ENCODE measurements at places on chromosomes 4 and X.

GRCh38 chr4:99022566-99022965 is 27.0 kb downstream of the METAP1 start:
- no peak for DNase-seq

DNA sequence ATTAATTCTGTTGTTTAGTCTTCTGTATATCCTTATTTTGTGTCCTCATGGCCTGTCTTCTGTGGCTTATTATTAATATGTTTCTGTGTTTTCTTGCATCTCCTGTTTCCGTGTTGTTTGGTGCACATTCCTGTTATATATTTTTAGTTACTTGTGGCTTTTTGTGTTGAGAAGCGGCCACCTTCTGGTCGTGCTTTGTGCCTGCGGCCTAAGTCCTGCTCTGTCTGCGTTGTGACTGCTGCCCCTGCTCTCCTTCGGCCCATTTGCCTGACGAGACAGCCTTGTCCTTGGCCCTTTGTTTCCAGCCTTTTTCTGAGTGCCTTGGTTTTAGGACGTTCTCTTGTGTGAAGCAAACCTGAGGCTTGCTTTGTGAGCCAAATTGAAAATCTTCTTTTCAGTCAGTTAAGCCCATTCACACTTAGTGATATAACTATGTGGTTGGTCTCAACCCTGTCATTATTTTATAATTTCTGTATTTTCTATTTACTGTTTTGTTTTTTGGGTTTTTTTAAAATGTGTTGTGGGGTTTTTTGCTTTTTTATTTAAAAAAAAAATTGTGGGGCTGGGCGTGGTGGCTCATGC is 43.8 kb downstream of the TNIP2 start:
- DNase-seq = no peak

DNA sequence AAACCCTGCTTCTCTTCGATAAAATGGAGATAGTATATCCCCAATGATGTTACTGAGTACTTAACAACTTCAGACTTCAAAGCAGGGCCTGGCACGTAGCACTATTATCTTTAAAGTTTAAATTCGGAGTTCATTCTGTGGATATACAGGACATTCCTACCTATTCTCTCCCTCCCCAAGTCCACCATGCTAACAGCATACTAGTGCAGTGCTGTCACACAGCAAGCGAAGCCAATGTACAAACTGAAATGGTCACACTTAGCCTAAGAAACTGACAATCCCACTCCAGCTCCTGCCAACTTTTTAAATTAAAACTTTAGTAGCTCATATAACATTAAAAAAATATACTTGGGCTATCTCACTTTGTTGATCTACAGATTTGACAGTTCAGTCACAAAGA is 1.2 kb upstream of the DNAJB14 start:
- no peak for DNase-seq

DNA sequence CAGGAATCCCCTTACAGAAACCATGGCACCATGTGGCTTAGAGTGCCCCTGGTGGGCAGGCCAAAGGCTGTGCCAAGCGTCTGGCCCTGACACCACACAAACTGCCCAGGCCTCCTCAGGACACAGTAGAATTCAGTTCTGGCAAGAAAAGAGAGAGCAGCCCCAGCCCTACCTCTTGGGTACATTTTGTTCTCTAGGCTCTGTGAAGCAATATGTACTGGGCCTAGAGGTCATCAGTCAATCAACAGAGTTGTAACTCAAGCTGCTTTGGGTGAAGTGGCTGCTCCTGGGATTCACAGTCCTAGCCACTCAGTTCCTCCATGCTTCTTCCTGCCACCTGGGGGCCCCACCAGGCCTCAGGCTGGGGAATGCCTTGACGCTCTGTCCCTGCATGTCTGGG is 158.1 kb upstream of the MAMLD1 start:
- DNase-seq = no peak

GRCh38 chrX:125947501-125947900 is 218.6 kb downstream of the DCAF12L2 start:
- DNase-seq = no peak

- DNase-seq = no peak
Observed at GRCh38 chrX:41043674-41044345, 41.4 kb upstream of the USP9X start.

- DNase-seq = no peak
Observed at GRCh38 chr4:5461477-5461876, 246.9 kb downstream of the EVC2 start.

DNA sequence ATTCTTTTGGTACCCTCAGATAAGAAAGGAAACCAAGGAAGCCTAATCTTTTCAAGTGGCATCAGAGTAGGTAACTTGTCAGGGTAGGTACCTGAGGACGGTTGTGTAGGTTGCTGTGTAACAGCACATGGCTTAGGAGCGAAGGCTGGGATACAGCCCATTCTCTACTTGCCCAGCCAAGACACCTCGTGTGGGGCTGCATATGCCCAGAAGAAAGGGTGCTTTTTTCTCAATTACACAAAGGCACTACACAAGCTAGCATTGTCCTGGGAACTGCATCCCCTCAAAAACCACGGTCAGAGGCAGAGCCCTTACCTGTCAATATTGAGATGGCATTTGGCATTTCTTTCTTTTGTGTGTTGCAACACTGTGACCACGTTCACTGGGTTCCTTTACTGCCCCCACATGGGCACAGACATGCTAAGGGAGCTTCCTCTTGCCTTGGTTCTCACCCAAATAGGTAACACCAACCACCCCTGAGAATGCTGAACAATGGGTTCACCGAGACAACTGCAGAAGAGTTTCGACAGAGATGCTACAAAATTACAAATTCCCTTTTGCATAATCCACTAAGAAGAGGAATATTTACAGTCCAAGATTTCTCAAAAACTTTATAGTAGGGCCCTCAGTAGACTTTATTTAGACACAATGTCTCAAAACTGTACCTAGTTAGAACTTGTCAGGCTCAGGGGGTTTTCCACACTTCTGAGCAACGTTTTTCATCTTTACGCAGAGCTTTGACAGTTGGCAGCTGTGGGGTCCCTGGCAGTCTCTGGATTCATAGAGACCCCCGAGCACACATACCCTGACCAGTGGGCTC is 35.8 kb upstream of the TNIP3 start:
- DNase-seq = no peak

GRCh38 chrX:129239371-129239770 is 283.9 kb downstream of the SMARCA1 start:
- DNase-seq = no peak

DNA sequence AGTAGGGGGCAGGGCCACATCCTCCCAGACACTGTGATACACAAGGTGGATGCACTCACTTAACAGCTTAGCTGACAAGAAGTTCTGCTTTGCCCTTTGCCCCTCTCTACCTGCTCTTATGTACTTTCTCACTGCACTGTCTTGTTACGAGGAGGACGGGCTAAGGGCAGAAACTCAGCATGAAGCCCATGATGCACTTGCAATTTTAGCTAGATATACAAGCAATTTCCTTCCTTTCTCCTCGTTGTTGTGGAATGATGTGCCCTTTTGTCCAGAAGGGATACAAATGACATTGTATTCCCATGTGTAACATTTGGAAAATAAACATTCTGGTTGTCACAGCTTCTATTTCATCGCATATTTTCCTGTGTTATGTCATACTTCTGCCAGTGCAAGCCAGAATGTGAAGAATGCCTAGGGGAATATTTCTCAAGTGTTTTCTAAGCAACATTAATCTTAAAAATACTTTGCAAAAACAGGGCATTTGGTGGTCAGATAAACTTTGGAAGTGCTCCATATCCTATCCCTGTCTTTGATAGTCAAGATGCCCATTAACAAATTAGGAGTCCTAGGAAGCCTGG is 47.2 kb downstream of the MAOA start:
- DNase-seq = no peak

DNA sequence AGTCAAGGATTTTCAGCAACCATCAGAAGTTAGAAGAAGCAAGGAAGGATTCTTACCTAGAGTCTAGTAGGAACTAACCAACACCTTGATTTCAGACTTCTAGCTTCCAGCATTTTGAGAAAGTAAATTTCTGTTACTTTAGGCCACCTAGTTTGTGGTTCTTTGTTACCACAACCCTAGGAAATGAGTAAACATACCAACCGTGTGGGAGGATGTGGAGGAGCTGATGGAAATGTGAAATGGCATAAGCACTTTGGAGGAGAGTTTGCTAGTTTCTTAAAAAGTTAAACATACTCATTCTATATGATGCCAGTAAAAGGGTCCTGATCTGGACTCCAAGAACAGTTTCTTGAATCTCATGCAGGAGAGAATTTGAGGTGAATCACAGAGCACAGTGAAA is 679.4 kb downstream of the PDHA2 start:
- DNase-seq = no peak

DNA sequence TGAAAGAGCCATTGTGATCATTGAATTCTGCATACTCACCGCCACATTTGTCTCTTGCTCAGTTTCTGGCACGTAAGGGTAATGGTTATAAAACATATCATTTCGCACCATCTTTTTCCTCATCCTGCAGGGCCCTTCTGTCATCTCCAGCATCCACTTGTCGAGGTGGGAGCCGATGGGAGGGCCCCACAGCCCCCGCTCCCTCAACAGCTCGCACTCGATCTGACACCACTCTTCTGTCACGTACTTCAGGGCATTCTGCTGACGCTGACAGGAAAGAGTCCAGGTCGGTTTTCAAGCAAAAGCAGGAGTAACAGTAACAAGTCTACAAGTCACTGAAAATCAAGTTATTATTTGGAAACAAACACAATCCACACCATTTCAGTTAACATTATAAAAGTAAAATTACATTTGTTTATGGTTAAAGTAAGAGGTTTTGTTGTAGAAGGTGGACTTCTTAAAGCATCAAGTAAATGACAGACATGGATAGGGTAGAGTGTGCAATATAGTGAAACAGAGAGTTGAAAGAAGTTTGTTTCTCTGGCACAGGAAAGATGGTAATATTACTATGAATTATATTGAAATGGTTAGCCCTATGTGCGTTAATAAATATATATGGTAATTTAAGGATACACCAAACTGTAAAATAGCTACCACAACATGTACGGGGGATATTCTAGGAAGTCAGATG is 150.6 kb downstream of the CDS1 start:
- no peak for DNase-seq

DNA sequence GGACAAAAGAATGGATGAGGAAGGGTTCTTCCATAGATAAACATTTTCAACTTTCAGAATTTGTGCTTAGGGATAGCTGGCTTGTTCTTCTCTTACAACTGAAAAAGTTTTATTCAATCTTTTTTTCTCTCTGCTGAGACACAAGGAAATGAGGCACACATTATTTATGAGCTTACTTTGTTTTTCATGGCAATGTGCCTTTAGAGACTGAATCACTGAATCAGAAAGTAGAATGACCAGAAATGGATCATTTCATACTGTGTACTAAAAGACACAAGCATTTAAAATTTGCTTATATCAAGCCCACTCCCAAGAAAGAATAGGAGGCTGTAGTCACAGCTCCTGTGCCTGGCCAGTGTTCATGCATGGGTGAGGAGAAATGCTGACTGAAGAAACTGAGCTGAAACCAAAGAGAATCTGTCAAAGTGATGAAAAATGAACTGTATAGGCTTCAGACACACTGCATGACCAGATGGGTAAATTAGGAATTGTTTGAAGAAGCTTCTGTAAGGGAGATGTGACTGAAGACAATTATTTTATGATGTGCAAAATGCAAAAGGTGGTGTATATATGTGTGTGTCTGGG is 413.8 kb downstream of the RAPGEF2 start:
- DNase-seq = no peak

DNA sequence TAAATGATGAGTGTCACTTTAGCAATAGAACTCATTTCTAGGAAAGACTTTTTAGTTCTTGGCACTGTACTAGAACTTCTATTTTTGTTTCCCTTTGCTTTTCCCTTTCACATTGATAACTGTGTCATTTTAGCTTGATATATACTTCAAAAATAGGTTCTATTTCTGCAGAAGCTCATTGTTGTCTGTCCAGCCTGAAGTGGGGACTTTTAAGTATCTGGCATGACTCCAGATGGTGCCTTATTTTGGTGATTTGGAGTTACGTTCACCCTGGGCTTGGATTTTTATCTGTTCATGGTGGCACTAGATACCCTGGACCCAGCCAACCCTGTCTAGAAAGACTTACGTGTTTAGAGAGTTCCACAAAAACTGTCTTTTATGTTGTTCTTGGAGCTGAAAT is 3.4 kb downstream of the ABHD18 start:
- no peak for DNase-seq

DNA sequence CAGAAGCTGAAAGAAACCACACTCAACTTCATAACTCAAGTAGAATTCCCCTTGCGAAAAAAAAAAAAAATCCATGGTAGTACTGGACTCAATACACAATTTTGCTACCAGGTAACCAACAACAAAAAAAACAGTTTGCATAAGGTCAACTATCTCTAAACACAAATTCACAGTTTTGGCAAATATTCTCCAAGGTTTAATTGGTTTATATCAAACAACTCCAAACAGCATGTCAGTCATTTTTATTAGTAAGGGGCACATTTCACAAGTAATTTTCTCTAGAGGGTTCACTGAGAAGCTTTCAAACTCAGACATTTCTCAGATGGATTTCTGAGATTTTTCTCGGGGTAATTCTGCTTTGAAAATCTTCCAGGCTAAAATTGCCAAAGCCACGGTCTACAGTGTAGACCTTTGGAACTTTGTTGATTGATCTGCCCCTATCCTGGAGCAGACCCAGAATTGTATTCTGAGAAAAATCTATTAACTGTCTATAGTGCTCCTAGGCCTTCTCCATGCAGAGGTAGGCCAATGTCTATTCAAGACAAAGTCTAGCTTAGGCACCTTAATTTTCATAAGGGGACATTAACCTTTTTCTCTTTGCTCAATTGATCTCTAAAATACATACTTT is 73.7 kb upstream of the NFKB1 start:
- DNase-seq = no peak

- DNase-seq = no peak
Observed at GRCh38 chr4:2241003-2241402, 918 bp downstream of the HAUS3 start.

- DNase-seq = no peak
Observed at GRCh38 chr4:10983268-10983667, 298.7 kb upstream of the CLNK start.

- no peak for DNase-seq
Observed at GRCh38 chrX:9072281-9072680, 38.4 kb upstream of the FAM9B start.

DNA sequence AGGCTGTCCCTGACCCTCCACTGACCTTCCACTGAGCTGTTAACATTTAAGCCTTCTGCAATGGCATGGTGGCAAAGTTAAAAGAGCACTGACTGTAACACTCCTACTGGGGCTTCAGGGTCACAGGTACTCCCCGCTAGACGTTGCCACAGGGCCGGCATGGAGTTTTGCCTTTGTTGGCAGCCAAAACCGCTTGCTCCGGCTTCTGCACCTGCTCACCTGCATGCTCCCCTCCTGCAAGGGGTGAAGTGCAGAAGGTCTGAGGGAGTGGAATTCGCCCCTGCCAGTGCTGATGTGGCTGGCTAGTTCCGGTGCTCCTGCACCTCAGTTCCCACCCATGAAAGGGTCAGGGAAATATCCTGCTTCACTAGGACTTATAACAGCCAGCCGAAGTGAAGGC is 571.4 kb downstream of the RAPGEF2 start:
- DNase-seq = no peak

DNA sequence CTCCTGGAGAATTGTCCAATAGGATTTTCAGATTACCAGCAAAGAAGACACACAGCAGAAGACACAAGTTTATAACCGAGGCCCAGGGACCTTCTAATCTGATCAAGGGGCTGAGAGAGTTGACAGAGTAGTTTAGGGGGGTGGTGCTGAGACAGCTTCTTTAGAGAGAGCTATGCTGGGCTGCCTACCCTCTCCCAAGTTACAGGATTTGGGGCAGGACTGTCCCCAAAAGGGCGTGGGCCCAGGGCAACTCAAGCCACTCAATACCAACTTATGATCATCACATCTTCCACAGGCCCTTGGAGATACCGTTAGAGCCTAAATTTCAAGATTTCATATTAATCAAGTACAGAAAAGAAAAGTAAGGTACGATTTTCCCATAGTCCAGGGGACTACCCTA is 43.0 kb downstream of the PDHA1 start:
- no peak for DNase-seq
